ENCODE measurements at places on chromosomes 1 and 21.

DNA sequence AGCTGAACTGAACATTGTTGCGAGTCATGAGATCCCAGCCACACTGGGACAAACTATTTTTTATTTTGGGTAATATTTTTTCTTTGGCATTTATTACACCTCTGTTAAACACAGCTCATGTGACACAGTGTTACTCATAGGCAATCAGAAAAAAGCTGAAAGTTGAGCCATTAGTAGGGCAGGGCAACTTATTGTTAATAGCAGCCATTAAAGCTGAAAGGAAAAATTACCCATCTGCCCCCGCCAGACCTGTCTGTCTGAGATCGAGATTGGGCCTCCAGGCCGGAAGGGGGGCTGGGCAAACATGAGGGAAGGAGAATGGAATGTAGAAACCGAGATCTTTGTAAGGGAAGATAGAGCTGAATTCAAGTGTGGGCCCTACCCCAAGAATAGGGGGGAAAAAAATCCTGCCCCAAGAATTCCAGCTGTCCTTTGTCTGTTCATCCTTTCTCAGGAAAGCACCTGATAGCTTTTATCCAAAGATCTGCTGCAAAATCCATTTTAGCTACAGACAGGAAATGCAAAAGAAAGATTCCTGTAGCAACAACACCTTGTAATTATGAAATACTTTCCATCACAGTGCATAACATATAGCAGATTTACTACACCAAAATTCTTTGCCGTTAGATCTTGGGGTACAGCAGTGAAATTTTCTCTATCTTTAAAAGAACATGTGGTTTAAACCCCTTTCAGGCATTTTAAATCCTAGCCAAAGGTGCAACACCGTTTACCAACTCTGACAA lies 212.8 kb downstream of the PBX1 start:
- DNase-seq: peak; percentile 81

DNA sequence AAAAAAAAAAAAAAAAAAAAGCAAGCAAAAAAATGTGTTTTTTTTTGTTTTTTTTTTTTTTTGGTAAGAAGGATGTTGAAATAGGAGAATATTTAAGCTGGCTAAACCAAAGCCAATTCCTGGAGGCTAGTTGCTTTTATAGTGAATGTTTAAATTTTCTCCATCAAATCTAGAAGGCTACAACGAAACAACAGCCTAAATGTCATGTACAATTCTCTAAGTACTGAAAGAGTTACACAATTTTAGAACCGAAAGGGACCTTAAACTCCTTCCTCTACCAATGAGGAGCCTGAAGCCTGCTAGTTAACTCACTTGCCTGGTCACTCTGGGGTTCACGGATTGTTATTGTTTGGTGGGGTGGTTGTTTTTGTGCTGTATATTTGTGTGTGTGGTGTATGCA lies 3.5 kb downstream of the WLS start:
- DNase-seq: peak; percentile 42

DNA sequence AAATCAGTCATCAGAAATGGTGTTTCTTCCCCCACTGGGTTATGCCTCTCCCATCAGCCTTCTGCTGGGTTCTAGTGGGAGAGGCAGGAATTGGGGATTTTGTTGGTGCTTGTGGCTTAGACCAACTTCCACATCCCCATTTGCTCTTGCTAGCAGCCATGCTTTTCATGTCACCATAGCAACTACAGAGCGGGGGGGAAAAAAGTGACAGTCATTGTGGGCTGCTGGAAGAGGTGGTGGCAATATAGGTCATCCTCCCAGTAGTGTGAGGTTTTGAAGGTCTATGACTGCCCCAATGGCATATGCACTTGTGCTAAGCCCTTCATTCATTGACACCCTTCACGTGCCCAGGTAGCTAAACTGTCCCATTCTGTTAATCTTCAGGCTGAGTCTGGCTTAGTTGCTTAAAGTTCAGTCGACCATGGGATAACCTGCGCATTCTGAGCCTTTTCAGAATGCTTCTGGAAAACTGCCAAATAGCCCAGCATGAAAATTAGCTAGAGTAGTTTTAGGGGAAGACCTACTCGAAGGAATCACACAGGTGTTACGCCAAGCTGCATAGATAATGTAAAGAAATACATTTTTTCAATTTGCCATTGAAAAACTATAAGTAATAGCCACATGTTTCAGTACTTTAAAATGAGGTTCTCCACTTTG lies 53.7 kb upstream of the ZNF326 start:
- DNase-seq: no peak

DNA sequence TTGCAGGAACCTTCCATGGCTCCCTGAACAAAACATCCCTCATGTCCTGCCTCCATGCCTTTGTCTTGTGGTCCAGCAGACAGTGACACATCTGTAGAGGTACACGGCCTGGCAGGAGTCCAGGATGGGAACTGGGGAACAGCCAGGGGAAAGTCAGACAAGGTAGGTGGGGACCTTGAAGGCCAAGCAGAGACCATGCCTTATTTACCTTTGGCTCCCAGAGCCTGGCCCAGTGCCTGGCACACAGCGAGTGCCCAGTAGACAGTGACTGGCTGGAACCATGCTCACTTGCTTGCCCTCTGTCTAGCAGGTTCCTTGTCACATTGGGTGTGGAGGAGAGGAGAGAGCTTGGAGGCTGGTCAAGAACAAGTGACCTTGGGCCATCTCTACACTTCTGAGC lies 81.0 kb downstream of the BCAR3 start:
- no peak for DNase-seq

DNA sequence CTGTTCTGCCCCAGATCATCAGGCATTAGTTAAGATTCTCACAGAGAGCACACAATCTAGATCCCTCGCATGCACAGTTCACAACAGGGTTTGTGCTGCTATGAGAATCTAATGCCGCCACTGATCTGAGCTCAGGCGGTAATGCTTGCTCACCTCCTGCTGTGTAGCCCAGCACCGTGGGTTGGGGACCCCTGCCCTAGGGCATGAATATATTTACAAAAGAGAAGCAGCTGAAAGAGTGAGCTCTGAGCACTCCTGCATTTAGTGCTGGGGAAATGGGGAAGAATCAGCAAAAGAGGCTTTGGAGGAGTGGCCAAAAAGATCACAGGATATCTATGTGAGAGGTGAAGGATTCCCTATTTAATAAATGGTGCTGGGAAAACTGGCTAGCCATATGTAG lies 5.6 kb downstream of the CFAP57 start:
- no peak for DNase-seq

- no peak for DNase-seq
Observed at GRCh38 chr1:46431695-46432094, 37.6 kb downstream of the FAAH start.

GRCh38 chr21:14879458-14879857 lies 185.3 kb downstream of the NRIP1 start:
- DNase-seq: no peak

DNA sequence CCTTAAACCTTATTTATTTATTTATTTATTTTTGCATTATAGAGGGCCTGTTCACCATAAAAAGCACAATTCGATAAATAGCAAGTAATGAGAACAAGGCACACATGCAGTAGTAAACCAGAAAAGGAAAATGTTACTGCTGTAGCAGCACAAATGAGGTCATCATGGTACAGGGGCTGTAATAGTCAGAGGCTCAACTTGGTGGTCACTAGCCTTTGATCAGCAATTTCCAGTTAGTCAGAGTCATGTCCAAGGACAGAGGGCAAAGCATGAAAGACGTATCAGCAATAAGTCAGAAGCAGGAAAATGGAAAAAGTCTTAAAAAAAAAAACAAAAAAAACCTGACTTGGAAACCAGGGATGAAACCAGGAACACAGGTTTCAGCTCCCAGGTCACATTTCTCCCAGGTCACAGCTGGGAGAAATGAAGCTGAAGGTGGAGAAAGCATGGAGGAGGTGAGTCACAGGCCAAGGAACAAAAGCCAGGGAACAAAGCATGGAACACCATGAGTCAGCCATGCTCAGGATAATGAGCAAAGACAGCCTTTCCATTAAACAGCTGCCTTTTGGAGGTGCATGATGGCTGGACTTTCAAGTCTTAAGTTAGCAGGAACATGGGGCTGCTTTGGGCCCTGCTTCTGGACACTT lies 556.3 kb downstream of the LTN1 start:
- DNase-seq: peak; percentile 96

GRCh38 chr1:235997049-235997448 lies 67.8 kb downstream of the NID1 start:
- DNase-seq: no peak

GRCh38 chr1:180291004-180291403 lies 60.9 kb downstream of the LHX4 start:
- peak; percentile 67 for DNase-seq

DNA sequence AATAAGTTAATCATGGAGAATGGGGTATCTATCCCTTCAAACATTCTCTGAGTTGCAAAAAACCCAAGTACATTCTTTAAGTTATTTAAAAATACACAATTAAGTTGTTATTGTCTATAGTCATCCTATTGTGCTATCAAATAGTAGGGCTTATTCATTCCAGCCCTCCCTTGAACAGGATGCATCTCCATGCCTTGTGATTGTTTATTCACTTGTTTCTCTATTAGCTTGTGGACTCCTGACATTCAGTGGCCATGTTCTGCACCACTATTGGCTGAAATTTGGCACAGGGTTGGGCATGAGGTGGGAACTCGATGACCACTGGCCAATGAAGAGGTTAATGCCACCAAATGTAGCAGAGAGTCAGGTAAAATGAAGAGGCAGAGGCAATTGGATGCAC lies 272.8 kb downstream of the TNR start:
- DNase-seq: no peak

- DNase-seq: peak; percentile 66
Observed at GRCh38 chr1:106944721-106945120, 111.8 kb upstream of the PRMT6 start.

DNA sequence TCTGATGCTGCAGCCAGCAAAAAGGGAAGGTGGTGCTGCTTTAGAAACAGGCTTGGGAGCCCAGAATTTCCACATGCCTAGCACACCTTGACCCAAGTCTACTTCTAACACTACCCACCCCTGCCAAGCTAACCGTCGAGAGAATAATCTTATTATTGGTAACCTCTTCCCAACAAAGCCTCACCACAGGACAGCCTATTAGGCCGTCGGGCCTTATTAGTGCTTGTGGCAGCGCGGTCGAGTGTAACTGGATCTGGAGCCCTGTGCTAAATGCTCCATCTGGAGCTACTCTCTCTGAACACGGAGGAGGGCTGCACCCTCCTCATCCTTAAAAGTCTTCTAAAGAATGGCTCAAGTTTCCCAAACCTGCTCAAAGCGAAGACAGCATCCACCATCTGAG lies 165.5 kb upstream of the NFIA start:
- no peak for DNase-seq

DNA sequence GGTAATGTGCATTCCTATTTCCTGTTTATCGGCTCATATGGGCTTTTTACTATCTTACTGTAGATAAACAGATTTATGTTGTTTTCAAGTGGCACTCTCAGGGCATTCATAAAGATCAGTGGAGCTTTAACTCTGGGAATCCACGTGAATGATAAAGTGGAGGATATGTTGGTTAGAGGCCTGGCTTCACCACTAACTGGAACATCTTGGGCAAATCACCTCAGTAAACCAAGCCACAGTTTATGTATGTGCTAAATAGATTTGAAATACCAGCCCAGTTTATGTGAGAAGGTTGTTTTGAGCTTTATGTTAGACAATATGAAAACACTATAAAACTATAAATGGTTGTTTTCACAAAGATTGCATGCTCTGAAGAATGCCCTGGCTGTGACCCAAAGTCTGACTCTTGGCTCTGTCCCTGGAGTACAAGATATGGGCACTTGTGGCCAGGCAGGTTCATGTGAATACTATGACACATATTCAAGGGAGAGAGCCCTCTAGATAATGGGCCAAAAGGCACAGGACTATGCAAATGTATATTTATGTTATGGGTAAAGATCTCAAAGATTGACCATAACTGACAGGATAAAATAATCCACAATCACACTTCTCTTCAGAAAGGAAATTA lies 36.7 kb downstream of the FAM163A start:
- peak; percentile 3 for DNase-seq

DNA sequence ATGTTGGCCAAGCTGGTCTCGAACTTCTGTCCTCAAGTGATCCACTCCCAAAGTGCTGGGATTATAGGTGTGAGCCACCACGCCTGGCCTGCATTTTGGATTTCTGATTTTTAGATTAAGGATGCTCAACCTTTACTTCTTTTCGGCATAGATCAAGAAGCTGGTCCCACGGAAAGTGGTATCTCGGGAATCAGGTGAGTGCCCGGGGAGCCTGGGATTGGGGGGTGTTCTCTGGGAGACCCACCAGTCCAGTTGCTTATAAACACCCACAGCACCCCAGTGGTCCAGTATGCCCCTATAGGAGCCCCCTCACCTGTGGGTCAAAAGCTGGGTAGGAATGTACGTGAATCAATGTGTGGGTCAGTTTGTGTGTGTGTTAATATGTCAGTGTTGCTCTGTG lies 3.2 kb downstream of the SH3D21 start:
- no peak for DNase-seq

DNA sequence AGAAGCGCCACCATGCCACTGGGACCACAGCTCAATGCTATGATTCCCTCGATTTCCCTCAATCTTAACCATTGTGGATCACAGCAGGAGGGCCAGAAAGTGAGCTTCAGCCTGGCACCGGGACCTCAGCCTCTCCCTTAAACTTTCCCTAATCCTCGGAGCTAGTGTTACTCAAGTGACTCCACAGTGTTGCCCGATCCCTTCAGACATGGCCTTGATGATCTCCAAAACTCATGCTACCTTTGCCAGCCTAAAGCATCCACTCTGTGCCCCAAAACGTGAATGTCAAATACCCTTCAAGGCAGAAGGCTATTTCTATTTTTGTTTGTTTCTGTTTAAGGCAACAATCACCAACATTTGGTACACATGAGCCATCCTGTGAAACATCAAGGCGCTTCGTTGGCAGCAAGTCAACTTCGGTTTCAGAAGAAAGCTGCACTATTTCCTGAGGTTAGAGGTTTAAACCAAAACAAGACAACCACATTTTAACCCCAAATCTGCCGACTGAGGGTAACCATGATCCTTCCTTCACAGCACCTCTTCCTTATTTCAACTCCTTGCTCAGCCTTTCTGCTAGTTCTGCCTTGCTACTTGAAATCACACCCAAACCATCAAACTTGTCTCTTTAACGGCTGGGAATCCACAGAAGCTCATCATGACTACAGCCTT lies 94.4 kb upstream of the KRTAP19-8 start:
- peak; percentile 11 for DNase-seq

DNA sequence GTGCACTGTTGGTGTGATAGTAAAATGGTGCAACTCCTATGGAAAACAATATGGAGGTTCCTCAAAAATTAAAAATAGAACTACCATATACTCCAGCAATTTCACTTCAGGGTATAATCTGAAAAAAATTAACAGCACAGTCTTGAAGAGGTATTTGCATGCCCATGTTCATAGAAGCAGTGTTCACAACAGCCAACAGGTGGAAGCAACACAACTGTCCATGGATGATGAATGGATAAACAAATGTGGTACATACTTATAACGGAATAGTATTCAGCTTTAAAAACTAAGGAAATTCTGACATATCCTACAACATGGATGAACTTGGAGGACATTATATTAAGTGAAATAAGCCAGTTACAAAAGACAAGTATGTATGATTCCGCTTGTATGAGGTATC lies 8.2 kb downstream of the TTLL7 start:
- DNase-seq: no peak

- no peak for DNase-seq
Observed at GRCh38 chr1:183850852-183851251, 45.9 kb downstream of the RGL1 start.

All from fibroblast of mammary gland (primary cell).